ENCODE measurements at places on chromosomes 3 and 15.

DNA sequence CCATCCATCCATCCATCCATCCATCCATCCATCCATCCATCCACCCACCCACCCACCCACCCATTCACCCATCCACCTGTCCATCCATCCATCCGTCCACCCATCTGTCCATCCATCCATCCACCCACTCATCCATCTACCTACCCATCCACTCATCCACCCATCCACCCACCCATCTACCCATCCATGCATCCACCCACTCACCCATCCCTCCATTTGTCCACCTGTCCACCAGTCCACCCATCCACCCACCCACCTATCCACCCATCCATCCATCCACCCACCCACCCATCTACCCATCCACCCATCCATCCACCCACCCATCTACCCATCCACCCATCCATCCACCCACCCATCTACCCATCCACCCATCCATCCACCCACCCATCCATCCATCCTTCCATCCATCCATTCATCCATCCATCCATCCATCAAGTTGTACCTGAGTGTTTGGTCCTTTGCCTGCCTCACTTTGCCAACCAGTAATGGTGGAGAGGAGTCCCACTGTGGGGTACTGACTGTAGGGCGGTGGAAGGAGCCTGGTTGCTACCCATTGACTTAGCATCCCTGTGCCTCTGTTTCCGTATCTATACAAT lies 17.3 kb downstream of the PSTPIP1 start:
- no peak for DNase-seq
- H3K36me3 ChIP-seq, result no peaks in the 10 kb centered on the region
- H3K4me3 ChIP-seq, result peak overlapping the region; percentile 90
- peak overlapping the region; percentile 91 for H3K27ac ChIP-seq
- peaks cover 90% of the 10 kb centered on the region for H3K4me1 ChIP-seq

DNA sequence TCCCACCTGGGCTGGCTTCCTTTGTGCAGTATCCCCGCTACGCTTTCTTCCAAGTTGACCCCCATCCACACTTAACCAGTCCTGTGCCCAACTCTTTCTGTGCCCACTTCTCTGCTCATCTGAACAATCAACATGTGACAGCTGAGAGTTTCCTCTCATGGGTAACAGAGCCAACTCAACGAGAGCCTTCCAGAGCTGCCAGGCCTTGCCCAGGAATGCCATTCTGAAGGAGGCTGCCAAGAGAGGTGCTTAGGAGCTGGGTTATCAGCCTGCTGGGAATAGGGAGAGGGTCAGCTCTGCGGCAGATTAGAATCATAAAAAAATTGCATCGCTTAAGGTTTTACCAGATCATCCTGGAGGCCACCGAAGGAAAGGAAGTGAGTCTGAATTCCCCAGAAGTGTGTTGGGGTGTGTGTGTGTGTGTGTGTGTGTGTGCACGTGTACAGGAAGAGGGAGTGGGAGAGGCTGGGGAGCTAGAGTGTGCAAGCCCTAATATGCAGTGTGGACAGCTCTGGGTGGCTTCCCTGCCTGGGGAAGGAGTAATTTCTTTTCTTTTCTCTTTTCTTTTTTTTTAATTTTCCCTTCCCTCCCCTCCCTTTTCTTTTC lies 66.7 kb downstream of the ITGA11 start:
- no peaks in the 10 kb centered on the region for H3K36me3 ChIP-seq
- H3K27ac ChIP-seq, result no peak overlapping the region
- H3K4me3 ChIP-seq, result no peak overlapping the region
- no peaks in the 10 kb centered on the region for H3K27me3 ChIP-seq

DNA sequence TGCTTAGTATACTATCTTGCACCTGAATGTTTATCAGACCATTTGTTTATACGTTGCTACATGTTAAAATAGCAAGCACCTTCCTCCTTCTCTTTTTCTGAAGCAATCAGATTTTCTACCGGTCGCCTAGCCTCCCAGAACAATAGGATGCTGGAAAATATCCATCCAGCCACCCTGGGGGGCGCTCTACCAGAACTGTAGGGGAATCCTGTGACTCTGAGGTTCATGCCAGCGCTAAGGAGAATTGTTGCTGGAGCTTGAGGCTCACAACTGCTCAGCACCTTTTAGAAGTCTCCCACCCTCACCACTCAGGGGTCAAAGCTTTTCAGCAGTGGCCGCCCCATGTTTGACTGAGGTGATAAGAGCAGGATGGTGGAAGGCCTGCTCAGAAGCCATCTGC lies 27.5 kb downstream of the SQOR start:
- H3K4me1 ChIP-seq, result peaks cover 2% of the 10 kb centered on the region
- peaks cover 36% of the 10 kb centered on the region for H3K36me3 ChIP-seq
- no peak overlapping the region for H3K4me3 ChIP-seq
- no peaks in the 10 kb centered on the region for H3K27me3 ChIP-seq
- no peak overlapping the region for H3K27ac ChIP-seq
- DNase-seq, result no peak

GRCh38 chr3:186596568-186597287 lies 16.1 kb upstream of the AHSG start:
- no peaks in the 10 kb centered on the region for H3K36me3 ChIP-seq
- DNase-seq, result no peak
- H3K4me1 ChIP-seq, result no peaks in the 10 kb centered on the region
- no peak overlapping the region for H3K27ac ChIP-seq

GRCh38 chr3:131518680-131519079 lies 15.9 kb upstream of the MRPL3 start:
- no peaks in the 10 kb centered on the region for H3K4me1 ChIP-seq
- peaks cover 14% of the 10 kb centered on the region for H3K27me3 ChIP-seq
- H3K36me3 ChIP-seq, result peaks cover 2% of the 10 kb centered on the region
- H3K27ac ChIP-seq, result no peak overlapping the region
- no peak for DNase-seq

DNA sequence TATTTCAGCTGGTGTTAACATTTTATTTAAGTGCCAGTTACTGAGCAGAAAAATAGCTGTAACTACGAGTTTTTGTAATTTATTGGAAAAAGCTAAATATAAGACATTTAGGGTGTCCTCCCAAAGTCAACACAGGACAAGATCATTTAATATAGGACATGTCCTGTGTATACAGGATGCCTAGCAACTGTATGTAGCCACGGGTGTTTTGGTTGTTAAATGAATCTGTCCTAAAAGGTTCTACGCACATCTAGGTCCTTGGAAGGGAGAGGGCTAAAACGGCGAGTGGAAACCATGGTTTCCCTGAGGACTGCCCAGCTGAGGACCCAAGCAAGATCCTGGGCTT lies 565 bp upstream of the ZNF621 start:
- H3K36me3 ChIP-seq, result peaks cover 12% of the 10 kb centered on the region
- H3K27me3 ChIP-seq, result no peaks in the 10 kb centered on the region
- peak overlapping the region; percentile 97 for H3K27ac ChIP-seq
- peak overlapping the region; percentile 98 for H3K4me3 ChIP-seq
- no peak for DNase-seq

DNA sequence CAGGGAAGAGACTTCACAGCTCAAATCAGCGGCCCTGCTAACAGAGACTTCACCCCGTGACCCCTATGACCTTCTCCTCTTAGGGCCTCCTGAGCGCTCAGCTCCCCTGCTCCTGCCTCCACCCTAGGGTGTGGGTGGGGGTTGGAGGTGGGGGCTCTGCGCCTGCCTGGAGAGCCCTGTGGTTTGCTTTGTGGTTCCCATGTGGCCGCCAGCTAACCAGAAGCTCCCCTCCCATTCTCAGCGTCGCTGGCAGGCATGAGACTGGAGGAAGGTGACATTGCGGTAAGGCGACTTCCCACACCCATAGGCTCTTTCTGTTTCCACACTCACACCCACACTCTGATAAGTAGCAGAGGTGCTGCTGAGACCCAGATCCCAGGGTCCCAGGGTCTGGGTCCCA lies 27.6 kb downstream of the XYLB start:
- no peaks in the 10 kb centered on the region for H3K27me3 ChIP-seq
- peak overlapping the region; percentile 68 for H3K4me3 ChIP-seq
- DNase-seq, result no peak
- peaks cover 38% of the 10 kb centered on the region for H3K4me1 ChIP-seq

- peak overlapping the region; percentile 88 for H3K27ac ChIP-seq
- no peaks in the 10 kb centered on the region for H3K27me3 ChIP-seq
- H3K4me3 ChIP-seq, result peak overlapping the region; percentile 63
- peaks cover 21% of the 10 kb centered on the region for H3K36me3 ChIP-seq
Observed at GRCh38 chr3:13006216-13006990, 66.8 kb downstream of the IQSEC1 start.

GRCh38 chr15:41832875-41833274 lies 5.0 kb downstream of the JMJD7 start:
- H3K27ac ChIP-seq, result no peak overlapping the region
- no peak for DNase-seq
- no peaks in the 10 kb centered on the region for H3K27me3 ChIP-seq
- H3K36me3 ChIP-seq, result peaks cover 2% of the 10 kb centered on the region

GRCh38 chr3:142817897-142818296 lies 71.0 kb downstream of the PCOLCE2 start:
- DNase-seq, result no peak
- H3K4me1 ChIP-seq, result no peaks in the 10 kb centered on the region
- no peak overlapping the region for H3K27ac ChIP-seq
- H3K27me3 ChIP-seq, result peaks cover 9% of the 10 kb centered on the region

DNA sequence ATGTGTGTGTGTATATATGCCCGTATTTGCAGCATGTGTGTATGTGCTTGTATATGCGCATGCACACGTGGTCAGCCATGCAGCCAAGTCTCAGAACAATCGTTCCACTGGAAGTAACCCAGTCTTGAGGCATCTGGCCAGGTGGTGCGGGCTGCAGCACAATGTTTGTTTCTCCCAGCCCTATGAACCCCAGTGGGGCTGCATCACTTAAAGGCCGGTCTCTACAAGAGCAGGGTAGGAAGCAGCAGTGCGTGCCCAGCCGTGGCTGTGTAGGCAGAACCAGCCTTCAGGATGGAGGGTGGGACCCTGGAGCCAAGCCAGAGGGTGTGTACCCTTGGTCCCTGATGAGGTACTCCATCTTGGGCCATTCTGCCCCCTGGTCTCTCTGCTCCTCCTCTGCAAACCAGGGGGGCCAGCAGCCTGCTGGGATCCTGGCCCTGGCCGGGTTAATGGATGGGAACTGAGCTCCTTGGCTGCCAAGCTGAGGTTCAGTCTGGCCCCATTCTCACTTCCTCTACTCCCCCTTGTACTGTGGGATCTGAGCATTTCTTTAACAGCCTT lies 11.8 kb downstream of the KLF13 start:
- no peaks in the 10 kb centered on the region for H3K36me3 ChIP-seq
- H3K4me3 ChIP-seq, result peak overlapping the region; percentile 77
- H3K4me1 ChIP-seq, result peaks cover 96% of the 10 kb centered on the region
- H3K27ac ChIP-seq, result peak overlapping the region; percentile 99
- no peaks in the 10 kb centered on the region for H3K27me3 ChIP-seq

DNA sequence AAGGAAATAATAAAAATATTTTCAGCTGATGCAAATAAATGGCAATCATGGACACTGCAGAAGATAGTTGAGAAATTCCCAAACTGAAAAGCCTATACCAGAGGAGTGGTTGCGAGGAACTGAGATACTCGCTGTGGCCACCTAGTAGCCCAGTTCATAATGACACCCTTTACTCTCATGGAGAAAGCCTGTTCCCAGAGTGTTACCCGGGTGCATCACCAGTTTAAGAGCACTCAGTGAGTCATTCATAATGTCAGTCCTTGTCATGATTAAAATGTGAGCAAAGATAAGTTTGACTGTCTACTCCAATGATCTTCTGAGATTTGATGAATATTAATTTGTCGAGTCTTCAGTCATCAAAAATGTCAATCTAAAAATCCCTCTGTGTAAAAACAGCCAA lies 138.4 kb upstream of the LRRC3B start:
- no peak overlapping the region for H3K27ac ChIP-seq
- no peak for DNase-seq
- H3K4me1 ChIP-seq, result no peaks in the 10 kb centered on the region
- no peaks in the 10 kb centered on the region for H3K27me3 ChIP-seq
- peaks cover 5% of the 10 kb centered on the region for H3K36me3 ChIP-seq
- H3K4me3 ChIP-seq, result no peak overlapping the region

GRCh38 chr15:70866982-70867641 lies 13.2 kb upstream of the LARP6 start:
- DNase-seq, result no peak
- no peaks in the 10 kb centered on the region for H3K4me1 ChIP-seq
- peaks cover under 1% of the 10 kb centered on the region for H3K36me3 ChIP-seq
- no peak overlapping the region for H3K4me3 ChIP-seq
- H3K27me3 ChIP-seq, result no peaks in the 10 kb centered on the region

DNA sequence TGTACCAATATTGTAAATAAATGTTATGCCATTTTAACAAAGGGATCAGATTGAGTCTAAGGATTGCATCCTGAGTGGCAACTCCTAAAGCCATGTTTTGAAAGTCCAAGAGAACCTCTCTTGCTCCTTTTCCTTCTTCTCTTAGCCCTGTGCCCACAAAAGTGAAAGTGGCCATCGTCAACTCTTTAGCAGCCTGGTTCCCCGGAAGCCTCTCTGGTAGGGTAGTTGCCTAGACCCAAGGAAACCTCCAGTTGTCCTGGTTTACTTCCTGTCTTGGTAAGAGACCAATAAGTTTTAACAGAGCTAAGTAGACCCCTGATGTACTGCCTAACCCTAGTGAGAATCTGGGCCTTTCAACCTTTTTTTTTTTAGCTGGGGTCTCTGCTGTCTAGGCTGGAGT lies 10.2 kb upstream of the ITPKA start:
- no peaks in the 10 kb centered on the region for H3K36me3 ChIP-seq
- peak overlapping the region; percentile 62 for H3K4me3 ChIP-seq
- H3K27me3 ChIP-seq, result no peaks in the 10 kb centered on the region
- H3K4me1 ChIP-seq, result peaks cover 23% of the 10 kb centered on the region
- DNase-seq, result no peak

DNA sequence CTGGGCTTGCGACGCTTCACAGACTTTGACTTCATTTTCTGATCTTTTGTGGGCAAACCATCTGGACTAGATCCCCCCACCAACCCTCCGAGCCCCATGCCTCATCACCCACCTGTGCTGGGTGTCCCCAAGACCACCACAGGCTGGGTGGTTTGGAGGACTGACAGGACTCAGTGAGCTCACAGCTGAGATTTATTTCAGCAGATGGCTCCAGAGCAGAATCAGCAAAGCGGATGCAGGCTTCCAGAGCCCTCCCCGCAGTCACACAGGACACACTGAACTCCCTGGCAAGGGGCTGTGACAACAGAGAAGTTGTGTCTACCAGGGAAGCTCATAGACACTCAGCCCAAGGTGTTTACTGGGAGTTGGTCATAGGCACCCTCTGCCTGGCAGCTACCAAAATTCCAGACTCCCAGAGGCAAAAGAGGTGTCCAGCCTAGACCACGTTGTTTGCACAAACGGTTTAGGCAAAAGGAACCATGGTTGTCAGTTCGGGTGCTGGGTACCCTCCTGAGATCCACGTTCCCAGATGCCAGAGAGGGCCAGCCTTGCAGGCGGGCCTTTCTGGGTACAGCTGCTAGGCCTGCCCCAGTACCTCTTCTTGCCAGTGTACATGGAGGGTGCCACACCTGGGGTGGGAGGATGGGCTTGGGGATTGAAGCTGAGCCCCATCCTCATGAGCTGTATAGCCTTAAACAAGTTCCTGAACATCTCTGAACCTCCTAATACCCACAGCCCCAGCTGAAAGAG lies 170.3 kb downstream of the NSMCE3 start:
- H3K27me3 ChIP-seq, result no peaks in the 10 kb centered on the region
- peak overlapping the region; percentile 67 for H3K27ac ChIP-seq
- DNase-seq, result no peak
- H3K36me3 ChIP-seq, result peaks cover 89% of the 10 kb centered on the region
- H3K4me3 ChIP-seq, result no peak overlapping the region

- H3K27me3 ChIP-seq, result peaks cover 49% of the 10 kb centered on the region
- DNase-seq, result no peak
- H3K4me1 ChIP-seq, result peaks cover 8% of the 10 kb centered on the region
Observed at GRCh38 chr3:25424614-25425013, 3.4 kb upstream of the RARB start.

GRCh38 chr15:49521802-49522201 lies 98.8 kb downstream of the FGF7 start:
- H3K36me3 ChIP-seq, result peaks cover 47% of the 10 kb centered on the region
- no peak for DNase-seq
